ENCODE measurements at places on chromosomes 7 and 10.
A peak's percentile ranks its signal among the peaks of the same experiment; 100 is the strongest.

DNA sequence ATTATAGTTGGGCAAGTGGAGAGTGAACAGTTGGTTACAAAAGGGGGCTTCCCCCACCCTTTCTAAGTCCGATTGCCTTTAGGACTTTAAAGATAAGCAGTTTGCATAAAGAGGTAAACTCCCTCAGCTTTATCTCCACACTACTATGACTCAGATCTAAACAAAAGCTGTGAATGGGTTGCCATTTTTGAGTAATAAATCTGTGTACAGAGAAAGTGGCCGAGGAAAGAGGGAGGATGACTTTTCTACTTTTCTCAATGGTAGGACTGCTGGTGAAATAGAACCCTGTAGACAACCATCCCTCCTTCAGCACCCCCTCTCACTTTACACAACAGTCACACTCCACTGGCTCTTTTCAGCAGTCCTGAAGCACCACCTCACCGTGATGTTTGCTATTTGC is 71.2 kb downstream of the DNMBP start:
- peak; percentile 30 for DNase-seq

DNA sequence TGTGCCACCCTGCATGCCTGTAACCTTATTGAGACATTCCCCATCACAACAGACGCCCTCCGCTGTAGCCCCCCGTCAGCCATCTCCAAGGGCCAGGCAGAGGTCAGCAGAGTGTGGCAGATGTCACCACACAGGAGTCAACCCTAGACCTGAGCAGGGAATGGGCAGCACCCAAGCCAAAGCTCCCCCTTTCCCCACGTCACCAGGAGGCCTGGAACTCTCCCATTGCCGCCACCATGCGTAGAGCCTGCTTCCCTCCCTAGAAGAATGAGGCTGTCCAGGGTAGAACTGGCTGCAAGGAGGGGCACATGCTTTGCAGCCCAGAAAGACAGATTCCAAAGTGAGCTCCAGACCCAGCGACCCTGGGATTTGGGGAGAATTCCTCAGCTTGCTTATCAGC is 342.9 kb downstream of the TNS3 start:
- DNase-seq, result no peak

GRCh38 chr10:11330383-11331045 is 280.9 kb downstream of the USP6NL start:
- no peak for DNase-seq

- no peak for DNase-seq
Measured at GRCh38 chr7:24720283-24720682, 37.0 kb downstream of the GSDME start.

DNA sequence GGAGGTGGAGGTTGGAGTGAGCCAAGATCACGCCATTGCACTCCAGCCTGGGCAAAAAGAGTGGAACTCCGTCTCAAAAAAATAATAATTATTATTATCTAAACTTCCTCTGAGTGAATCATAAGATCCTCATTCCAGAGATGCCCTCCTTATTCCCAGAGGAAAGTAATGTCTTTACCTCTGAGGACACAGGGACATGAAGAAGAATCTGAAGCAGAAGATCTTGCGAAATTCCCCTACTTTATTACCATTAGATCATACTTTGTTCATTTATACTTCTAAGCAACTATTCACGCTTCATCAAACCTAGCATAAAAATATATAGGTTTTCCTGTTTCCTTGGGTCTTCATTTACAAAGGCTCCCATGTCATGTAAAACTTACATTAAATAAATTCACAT is 143.1 kb downstream of the ETV1 start:
- no peak for DNase-seq

GRCh38 chr10:90213346-90213745 is 512.0 kb downstream of the KIF20B start:
- no peak for DNase-seq

DNA sequence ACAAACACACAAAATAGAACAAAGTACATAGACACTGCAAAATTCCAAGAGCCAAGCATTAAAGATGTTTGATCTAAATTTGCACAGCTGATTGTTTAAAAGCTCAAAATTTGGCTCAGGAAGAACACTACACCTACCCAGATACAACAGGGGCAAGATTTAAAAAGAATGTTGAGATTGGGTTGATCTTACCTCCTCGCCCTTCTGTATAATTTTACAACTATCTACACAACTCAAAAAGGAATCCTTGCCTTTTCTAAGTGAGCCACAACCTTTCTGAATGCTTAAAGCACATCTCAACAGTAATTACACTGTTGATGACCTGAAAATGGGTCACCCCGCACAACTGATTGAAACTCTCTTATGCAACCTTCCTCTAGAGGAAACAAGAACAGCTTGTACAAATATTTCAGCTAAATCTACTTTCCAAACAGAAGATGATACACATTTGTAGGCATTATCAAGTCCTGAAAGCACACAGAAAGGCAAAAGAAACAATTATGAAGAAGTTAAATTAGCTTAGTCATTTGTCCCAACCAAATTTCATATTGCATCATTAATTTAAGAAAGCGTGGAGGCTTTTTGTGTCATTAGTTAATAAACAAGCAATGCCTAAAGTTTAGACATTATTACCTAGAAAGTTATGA is 75.5 kb downstream of the UBE2H start:
- no peak for DNase-seq

GRCh38 chr7:50449501-50449880 is 659 bp downstream of the FIGNL1 start:
- DNase-seq, result no peak

DNA sequence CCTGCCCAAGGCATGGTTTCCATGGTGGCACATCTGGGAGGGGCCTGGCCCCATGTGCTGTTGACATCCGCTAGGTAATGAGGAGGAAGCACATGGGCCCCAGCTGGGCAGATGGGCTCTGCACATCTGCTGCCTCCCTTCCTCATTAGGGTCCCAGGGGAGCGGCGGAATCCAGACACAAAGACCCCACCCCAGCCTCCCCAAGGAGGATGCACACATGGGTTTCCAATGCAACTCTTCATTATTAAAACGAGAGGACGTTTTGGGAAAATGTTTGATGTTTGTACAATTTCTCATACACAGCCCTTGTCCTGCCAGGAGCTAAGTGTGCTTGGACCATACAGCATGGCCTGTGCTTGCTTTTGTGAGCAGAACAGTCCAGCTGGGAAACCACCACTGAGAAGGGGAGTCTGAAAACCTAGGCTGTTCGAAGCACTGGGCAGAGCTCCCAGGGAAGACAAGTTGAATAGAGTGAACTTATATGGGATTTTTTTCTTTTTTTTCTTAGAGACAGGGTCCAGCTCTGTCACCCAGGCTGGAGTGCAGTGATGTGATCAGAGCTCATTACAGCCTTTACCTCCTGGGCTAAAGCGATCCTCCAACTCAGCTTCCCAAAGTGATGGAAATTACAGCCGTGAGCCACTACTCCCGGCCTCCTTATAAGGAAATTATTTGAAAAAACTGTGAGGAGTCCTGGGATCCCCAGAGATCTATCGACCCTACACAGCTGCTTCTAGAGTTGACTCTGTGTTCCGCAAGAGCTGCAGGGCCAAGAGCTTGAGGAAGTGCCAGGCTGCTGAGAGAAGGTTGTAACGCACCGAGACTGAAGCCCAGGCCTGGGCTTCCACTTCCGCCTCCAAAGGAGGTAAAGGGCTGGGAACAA is 23.4 kb downstream of the FAM107B start:
- no peak for DNase-seq

GRCh38 chr7:74439541-74439940 is 14.2 kb upstream of the GTF2IRD1 start:
- no peak for DNase-seq

GRCh38 chr10:57624066-57624465 is 643.6 kb downstream of the IPMK start:
- DNase-seq, result no peak

DNA sequence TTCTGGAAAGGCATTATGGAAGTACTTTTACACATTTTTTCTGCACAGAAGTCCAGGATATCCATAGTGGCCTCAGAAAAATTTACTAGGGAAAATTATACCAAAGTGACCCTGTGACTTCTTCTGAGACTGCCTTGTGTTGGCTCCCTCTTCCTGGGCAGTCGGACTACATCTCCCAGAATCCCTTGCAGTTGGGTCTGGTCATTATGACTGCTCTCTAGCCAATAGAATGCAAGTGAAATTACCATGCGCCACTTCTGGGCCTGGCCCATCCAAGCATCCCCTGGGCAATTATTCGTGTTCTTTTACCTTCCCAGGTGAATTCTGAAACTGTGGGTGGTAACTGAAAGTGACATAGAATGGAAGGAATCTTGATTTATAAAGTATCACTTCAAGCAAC is 430.9 kb downstream of the ACTR3B start:
- peak; percentile 9 for DNase-seq

DNA sequence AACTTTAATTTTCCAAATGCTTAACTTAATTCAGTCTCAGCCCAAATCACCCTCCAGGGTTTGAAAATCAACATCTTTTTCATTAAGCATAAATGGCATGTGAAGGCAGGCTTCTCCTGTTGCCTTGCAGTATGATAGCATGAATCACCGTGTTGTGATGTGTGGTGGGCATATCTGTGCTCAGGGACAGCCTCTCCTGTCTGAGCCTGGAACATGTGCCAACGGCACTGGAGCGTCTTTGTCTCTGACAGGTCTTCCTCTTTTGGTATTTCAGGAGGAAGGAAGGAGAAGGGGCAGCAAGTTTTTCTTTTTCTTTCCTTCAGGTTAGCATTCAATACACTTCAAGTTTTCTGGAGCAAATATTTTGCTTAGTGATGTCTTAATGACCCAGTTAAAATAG is 57.6 kb downstream of the LRGUK start:
- DNase-seq, result no peak

- DNase-seq, result no peak
Measured at GRCh38 chr10:78549140-78549935, 515.7 kb downstream of the RPS24 start.

DNA sequence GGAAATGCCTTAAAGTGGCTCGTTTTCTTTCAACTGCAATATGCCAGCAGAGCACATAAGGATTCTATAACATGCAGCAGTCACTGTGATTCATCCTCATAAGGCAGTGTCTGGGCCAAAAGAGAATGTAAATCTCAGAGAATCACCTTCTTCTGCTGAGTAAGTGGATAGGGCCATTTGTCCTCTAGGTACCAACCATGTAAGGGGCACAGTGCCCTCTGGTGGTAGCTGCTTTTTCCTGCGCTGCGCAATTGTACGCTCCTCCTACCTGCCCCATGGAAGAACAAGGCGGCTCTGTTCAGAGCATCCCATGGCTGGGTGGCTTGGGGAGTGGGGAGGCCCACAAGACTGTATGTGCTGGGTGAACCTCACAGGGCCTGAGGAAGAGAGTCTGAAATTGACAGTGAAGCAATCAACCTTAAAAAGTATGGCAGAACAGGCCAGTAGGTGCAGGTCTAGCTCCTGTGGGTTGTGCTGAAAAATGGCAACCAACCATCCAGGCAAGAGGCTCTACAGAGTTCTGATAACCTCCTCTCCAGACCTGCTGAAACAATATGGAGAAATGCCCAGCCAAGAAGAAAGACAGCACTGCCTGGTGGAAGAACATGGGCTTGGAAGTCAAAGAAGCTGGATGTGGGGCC is 78.6 kb upstream of the C10orf90 start:
- DNase-seq, result peak; percentile 11

DNA sequence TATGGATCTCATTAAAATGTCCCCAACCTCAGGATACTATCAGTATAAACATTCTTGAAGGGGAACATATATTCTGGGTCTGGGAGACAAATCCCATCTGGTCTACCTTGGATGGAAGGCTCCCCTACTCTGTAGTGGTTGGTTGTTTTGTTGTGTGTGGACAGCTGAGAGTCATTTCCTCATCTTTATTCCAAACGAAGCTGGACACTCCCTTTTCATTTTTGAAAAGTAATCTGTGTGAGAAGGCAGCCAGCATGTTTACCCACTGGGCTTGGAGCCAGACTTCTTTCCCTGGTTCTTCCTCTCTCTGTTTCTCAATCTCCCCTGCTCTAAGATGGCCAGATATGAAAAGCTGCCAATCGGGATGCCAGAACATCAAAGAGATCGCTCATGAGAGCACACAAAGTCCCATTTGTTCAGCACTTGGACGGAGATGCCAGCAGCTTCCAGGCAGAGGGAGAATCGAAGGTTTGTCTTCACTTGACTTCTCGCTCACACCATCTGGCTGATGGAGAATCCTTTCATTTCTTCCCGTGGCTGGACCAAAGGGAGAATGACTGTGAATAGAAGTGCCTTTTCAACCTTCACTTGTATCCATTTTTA is 108.1 kb upstream of the AGR3 start:
- DNase-seq, result no peak

- DNase-seq, result no peak
Measured at GRCh38 chr10:94349327-94349726, 13.4 kb downstream of the NOC3L start.

GRCh38 chr10:97916586-97916985 is 66.9 kb downstream of the GOLGA7B start:
- DNase-seq, result no peak

- no peak for DNase-seq
Measured at GRCh38 chr7:115676080-115676479, 354.5 kb downstream of the TFEC start.

DNA sequence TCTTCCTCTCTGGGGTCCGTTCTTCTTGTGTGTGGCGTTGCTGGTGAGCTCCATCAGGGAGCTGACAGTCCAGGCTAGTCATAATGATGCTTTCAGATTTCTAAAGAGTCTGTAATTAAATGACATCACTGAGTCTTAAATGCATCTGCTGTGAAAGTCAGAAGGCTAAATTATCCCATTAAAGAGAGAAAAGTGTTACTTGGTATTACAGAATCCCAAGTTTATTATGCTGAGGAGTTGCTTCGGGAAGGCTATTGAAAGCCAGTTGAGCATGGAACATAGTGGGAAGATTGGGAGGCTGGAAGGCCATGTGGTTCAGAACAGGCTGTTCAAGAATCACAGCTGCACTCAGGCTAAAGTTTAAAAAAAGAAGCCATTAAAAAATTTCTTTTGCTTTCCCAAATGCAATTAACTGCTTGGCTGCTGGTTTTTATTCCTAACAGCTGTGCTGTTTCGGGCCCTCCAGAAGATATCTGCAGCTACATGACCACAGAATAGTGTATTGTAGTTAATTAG is 342.6 kb upstream of the LRGUK start:
- DNase-seq, result no peak

DNA sequence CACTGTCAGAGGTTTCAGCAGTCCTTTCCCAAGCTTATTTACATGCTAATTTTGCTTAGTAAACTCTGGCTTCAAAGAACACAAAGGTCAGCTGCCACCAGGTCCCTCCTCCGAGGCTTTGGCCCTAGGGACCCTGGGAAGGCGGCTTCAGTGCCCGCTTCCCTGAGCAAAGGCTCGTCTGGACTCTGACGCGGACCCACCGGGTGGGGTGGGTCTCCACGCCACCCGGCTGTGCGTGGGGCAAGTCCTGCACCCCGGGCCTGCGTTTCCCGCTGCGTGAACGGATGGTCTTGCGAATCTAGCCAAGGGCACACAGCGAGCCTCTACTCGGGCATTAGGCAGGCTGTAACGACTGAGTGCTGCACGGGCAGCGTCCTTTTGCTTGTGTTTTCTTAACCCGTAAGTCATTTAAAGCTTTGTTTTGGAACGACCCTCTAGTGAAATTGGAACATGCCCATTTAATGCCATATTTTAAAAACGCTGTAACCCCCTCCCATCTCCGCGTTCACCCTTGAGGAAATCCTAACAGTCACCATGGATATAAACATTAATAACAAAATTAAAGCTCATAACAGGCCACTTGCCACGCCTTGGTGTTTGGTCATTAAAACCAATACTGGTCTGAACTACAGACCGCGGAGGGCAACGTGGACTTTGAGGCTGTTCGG is 828 bp downstream of the BNIP3 start:
- DNase-seq, result no peak
